ENCODE measurements at places on chromosomes 6 and 20.
A peak's percentile ranks its signal among the peaks of the same experiment; 100 is the strongest.

DNA sequence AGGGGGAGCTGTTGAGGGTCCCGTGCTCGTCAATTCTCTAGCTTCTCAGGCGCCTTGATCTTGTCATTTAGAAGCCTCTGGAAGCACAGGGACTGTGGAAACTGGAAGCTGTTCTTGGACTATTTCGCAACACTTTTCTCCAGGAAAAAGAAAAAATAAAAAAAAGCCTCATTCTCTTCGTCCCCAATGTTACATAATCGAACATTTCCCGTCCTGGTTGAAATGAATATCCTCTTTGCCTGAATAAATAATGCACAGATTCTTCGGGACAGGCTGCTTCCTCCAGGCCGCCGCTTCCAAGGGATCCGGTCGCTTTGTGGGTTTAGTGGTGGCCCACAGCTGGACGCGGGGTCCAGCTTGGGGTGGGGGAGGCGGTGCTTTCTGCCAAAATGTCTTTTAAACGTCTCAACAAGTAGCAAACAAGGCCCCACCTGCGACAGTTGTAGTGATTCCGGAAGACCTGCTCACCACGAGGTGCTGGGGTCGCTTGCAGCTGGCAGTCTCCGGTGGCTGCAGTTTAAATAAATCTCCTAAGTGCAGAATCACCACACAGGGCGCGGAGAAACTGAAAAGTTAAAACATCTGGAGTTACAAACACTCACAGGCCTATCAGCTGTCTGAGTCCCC is 125.9 kb upstream of the ESR1 start:
- no peak for DNase-seq

- peak; percentile 56 for DNase-seq
Measured at GRCh38 chr20:47561180-47561579, 59.5 kb downstream of the NCOA3 start.

DNA sequence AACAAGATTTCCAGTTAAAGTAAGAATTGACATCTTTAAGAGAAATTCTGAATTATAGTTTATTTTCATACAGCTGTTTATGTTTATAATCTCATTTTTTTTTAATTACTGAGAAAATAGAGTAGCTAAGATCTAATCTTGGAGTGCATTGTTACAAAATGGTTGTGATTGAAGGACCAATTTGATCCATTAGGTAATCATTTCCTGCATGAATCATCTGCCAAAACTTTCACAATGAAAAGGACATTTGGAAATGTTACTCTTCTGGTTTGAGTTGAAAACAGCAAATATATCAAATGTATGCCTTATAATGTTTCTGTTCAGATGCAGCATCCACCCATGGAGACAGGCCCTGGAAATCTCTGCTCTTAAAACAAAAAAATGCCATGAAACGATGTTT is 19.0 kb downstream of the TUBB2A start:
- no peak for DNase-seq

DNA sequence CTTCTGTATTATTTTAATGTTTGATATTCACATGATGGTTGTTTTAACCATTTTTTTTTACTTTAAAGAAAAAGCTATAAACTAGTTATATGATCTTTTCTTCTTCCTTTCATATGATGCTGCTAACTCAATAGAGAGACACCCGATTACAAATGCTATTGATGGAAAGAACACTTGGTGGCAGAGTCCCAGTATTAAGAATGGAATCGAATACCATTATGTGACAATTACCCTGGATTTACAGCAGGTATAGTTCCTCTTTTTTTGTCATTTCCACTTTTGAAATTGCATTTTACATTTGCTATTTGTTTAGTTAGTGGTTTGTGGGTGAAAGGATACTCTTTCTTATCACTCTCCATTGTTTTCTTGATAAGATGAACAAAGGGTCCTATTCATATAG is 176.7 kb downstream of the LAMA2 start:
- no peak for DNase-seq

DNA sequence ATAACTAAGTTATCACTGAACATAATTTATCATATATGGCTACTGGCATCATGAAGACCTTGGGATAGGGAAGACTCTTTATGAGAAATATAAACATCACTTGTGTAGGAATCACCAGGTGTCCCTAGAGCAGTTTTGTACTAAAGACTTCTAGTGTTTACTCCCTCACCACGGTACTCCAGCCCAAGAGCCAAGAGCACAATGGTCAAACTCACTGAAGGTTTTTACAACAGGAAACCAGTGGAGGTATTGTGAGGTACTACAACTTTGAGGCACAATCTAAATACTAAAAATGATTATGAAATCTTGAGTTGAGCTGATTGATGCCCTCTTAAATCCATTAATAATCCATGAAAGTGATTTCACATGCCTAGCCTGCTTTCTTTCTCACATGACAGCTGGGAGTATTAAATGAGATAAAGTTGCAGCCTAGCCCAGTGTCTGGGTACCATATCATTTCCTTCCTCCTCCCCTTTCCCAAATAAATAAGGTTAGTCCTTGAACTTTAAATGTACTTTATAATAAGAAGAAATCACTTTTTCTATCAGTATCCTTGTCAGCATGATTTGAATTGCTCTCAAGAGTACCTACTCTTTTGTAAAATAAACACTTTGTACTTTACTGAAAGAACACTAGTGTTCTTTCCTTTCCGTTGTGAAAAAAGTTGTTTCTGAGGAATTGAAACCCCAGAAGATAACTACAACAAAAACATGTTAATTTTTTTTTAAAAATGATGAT is 26.5 kb downstream of the GLO1 start:
- no peak for DNase-seq

- peak; percentile 36 for DNase-seq
Measured at GRCh38 chr20:54545676-54546358, 70.4 kb downstream of the DOK5 start.

DNA sequence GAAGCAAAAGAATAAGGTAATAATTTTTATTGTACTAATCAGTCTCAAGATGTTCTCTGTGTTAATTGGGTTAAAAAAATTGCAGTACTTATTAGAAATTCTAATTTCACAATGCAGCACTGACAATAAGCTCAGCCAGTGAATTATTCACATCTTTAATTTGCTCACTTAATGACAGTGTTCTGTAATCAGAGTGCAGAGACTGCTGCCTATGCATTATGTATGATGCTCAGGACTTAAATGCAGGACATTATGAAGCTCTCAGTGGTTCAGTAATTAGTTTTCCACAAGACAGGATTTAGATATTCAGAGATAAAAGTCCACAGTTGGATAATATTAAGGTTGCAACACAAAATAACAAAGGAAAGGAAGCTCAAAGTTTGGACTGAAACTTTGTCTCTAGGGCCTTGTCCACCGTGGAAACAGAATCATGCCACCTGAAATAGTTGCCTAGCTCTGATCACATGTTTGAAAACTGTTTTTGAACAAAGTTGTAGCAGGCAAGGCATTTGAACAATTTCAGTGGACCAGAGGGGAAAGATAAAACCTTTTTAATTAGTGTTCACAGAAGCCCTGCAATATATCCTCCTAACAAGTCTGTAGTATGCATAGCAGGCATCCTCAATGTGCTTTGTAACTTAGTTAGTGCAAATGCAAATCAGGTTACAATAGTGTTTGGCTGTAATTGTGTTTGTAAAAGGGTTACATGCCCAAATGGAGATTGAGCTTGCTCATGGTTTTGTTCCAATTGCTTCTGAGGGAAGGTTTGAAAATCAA is 23.7 kb upstream of the MMS22L start:
- DNase-seq: no peak

- DNase-seq: no peak
Measured at GRCh38 chr20:19022118-19022575, 190.3 kb upstream of the SLC24A3 start.

- no peak for DNase-seq
Measured at GRCh38 chr20:59561228-59561605, 43.1 kb upstream of the PHACTR3 start.

DNA sequence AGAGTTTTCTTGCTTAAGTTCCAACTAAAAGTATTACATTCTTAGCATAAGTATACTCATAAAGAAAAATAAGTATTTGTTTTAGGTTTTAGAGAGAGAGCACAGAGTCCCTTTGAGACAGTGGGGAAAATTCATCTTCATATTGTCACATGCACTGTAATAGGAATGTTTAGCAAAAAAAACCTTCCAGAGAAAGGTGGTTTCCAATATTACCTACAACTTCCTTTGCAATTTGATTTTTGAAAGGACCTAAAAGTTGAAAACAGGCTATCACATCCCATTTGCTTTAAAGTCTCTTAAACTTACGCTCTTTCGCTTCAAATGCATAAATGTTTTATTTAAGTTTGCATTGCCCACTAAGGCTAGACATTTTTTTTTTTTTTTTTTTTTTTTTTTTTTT is 86.4 kb downstream of the OPRM1 start:
- DNase-seq: no peak

DNA sequence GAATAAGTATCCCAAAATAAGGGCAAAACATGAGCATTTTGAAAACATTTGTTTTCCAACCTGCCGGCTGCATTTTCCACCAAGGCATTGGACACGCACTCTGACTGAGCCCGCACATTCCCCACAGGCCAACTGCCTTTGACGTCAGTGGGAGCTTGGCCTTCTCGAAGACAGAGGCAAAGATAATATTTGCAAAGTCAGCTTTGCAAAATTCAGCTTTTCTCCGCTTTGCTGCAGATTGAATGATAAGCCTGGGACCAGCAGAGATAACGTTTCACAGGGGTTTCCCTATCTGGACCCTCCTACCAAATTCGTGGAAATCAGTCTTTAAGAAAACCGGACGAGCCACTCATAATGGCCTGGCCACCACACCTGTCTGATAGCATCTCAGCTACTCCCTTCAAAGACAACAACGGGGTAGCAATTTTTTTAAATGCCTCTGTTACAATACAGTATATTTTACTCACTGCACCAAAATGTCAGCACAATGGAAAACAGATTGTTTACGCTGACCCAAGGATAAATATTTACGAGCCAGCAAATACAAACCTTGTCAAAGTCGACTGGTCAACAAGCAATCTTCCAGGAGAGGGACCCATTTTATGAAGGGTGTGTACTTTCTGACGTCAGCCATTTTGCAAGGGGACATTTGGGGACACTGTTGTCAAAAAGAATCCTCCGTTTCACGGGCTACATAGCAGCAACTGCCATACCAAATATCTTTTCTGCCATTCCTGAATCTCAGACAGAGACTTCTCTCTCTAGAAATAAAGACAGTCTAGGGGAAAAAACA is 100.5 kb downstream of the TFAP2A start:
- DNase-seq: no peak

DNA sequence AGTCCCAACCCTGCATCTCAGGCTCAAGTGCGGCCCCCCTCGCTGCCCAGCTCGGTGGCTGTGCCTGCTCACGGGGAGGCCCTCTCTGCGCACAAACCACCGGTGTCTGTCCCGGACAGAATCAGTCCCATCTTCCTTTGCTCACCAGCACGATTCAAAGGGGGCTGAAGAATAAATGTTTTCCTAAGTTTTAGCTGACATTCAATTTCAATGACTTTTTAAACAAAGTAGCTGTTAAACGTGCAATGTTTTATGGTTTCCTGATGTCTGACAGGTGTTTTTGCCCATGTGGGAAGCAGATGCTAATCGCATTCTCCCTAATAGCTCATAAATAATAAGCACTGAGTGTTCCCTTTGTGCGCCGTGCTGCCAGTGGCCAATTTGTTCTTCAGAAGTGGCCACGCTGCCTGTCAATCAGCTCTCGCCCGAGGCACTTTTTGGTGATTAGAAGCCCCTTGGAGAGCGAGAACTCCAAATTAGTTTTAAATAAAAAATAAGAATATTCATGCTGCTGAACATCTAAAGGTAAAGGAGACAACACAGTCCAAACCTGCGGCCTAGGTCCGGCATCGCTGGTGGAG is 26.3 kb downstream of the BHLHE23 start:
- no peak for DNase-seq

- DNase-seq: no peak
Measured at GRCh38 chr20:52783769-52784168, 188.4 kb upstream of the TSHZ2 start.

DNA sequence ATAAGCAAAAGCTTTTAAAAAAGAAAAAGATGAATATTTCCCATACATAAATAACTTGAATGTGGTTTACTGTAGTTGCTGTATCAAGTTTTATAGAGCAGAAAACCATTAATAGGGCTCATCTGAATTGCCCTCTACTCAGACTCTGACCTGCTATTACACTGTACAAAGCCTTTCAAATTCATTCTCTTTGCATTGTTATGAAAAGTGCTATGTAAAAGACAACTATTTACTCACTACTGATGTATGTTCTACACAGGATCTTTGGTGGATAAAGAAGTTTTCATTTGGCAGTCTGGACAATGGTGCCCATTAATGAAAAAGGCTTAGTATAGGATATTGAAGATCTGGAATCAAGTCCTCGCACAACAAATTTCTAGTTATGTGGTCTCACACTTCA is 199.1 kb upstream of the RUNX2 start:
- DNase-seq: no peak

- DNase-seq: peak; percentile 87
Measured at GRCh38 chr6:142945049-142945445, at the start of gene HIVEP2. HIVEP2 (minus strand) TSS chr6:142945176; CDS start chr6:142774738, 170,438 bp downstream.

DNA sequence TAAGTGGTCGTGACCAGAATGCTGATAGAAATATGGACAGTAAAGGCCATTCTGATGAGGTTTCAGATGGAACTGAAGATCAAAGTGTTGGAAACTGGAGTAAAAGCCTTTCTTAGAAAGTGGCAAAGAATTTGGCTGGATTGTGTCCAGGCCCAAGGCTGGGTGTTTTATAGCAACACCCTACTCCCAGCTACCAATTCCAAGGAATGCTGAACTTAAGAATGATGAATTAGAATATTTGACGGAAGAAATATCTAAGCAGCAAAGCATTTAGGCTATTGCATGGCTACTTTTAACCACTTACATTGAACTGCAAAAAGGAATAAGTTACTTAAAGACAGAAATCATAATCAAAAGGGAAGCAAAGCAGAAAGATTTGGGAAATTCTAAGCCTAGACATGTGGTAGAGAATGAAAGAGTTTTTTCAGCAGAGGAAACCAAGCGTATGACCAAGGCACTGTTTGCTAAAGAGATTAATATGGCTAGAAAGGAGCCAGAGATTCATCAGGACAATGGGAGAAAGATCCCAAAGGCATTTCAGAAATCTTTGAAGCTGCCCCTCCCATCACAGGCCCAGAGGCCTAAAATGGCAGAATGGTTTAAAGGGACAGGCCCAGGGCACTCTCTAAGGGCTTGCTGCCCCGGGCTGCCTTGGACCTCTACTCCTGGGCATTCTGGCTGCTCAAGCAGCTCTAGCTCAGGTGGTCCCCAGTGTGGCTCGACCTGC is 25.8 kb downstream of the SDHAF4 start:
- DNase-seq: no peak

- no peak for DNase-seq
Measured at GRCh38 chr20:34945315-34946077, 10.1 kb downstream of the GSS start.

- no peak for DNase-seq
Measured at GRCh38 chr20:63782051-63782471, 42.5 kb downstream of the SLC2A4RG start.

Data from IMR-90 (cell line).